ENCODE measurements at places on chromosomes 3 and 15.

DNA sequence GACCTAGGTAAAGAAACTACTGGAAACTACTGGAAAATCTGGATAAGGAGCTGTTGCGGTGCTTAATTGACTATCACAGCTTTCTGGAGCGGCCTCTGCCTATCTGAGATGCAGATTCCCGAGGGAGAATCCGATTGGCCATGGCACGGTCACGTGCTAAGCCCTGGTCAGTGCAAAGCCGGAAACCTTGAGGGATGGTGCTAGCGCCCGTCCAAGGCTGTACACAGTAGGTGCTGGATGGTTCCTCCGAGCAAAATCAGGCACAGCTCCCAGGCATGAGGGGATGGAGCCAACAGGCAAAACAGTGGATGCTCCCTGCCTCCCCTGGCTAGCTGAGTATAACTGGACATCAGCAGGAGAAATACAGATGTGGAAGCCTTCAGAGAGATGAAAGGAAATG, 238.7 kb upstream of the HES1 start:
- no peak for DNase-seq

GRCh38 chr3:98004721-98005120, 30.4 kb downstream of the GABRR3 start:
- no peak for DNase-seq

GRCh38 chr15:59138243-59138642, 33.3 kb downstream of the CCNB2 start:
- DNase-seq = no peak

- no peak for DNase-seq
Measured at GRCh38 chr3:49793486-49794085, 6.1 kb downstream of the CDHR4 start.

GRCh38 chr15:95884276-95884675, 446.2 kb upstream of the NR2F2 start:
- DNase-seq = no peak

GRCh38 chr3:152556731-152557254, 278.1 kb upstream of the P2RY1 start:
- no peak for DNase-seq

DNA sequence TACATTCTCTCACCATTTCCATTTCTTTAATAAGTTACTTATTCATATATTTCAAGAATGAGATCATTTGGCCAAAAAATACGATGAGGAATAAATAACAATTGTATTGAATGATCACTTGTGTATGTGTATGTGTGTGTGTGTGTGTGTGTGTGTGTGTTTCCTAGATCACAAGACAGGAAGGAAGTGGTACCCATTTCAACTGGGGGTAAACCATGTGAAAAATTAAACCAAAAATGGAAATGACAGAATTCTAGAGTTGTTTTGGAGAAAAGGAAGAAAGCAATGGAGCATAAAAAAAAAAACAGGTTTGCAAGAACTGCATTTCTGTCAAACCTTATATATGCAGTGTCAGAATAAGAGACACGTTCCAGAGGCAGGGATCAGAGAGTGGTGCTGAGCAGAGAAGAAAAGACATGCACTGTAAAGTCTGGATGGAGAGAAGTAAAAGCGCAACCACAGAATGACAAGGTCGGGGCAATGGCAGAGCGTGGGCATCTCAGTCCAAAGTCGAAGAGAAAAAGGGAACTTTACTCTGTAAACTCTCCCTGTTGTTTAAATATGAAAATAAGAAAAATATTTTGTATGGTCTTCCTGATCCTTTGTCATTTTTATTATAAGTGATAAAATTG, 75.5 kb downstream of the PEX5L start:
- no peak for DNase-seq

GRCh38 chr15:81595752-81596151, 221.7 kb upstream of the TMC3 start:
- no peak for DNase-seq

DNA sequence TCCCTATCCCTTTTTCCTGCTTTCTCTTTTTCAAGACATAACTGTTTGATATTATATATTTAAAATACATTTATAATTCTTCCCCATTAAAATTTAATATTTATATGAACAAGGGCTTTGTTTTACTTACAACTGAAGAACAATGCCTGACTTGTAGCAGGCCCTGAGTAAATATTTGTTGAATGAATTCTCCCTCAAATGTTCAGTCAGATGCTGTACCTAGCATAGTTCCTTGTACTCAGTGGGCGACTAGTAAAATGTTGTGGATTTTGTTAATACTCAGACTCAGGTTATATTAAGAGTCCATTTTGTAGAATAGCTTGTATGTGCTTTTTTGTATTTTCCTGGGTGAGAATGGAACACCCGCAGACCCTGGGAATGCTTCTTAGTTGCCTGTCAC, 69.1 kb downstream of the SEC22A start:
- no peak for DNase-seq

DNA sequence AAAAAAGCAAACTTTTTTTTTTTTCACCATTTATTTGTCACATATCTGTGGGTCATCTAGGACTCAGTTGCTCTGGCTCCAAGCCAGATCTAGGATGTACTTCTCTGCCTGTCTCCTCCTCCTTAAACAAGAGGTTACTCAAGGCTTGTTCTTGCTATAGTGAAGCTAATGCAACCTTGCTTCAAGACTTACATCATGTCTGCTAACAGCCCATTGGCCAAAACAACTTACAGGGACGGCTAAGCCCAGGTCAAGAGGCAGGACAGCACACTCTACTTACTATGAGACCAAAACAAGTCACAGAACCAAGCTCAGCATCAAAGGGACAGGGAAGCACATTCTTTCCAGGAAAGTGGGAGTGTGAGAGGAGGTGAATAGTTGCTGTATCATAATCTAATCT, 123.8 kb upstream of the BNIP2 start:
- no peak for DNase-seq

- DNase-seq = peak; percentile 75
Measured at GRCh38 chr3:150319900-150320299, 88.2 kb upstream of the TSC22D2 start.

GRCh38 chr15:77836121-77836692, 203.5 kb upstream of the LINGO1 start:
- DNase-seq = no peak

DNA sequence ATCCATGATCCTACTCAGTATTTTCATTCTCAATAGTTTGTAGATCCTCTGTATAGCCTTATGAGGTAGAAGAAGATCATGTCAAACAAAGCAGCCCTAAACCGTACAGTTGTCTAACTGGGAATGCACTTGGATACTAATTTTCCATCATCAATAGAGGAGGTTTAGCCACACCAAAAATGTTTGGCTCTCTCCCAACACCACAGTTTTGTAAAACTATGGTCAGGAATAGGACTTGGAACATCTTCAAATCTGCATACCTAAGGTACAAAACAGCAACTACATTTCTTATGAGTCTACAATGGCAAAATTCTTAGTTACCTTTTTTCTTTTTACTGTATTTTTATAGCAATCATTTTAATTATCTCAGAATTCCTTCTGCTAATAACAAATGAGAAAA, 1001.6 kb downstream of the ROBO2 start:
- no peak for DNase-seq

GRCh38 chr3:108491456-108491855, 18.9 kb downstream of the MYH15 start:
- DNase-seq = no peak

- DNase-seq = no peak
Measured at GRCh38 chr15:96321639-96322535, 8.6 kb upstream of the NR2F2 start.

- DNase-seq = no peak
Measured at GRCh38 chr3:18445401-18446148, 20.4 kb upstream of the SATB1 start.

DNA sequence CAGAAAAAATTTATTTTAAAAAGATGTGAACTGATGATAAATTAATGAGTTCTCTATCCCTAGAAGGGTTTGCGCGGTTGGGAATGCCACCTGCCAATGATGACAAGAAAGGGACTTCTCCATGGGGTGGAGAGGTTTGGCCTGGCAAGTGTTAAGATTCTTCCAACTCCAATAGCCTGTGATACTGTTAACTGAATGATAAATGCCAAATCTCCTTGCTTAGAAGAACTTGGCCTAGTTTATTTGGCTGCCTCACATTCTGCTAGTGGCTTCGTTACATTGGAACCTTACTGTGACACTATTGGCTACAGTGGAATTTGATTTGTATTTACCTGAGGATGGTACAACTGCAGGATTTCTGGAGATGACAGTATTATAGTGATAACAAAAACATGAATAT, 91.7 kb upstream of the CCNL1 start:
- no peak for DNase-seq

DNA sequence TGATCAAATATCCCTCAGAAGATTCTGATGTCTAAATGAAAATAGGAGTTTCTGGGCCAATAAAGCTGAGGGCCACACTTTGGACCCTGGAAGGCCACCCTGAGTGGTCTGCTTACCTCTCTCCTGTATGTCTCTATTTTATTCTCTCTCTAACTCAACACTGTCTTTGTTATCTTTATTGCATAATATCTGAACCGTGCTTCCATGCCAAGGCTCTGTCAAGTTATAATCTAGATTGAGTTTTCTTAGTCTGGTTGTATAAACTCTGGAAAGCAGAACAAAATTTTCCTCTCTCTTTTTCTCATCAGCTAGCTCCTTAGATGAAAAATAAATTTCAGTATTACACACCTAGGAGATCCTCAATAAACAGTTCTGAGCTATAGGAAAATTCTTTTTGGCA, 36.2 kb upstream of the ACTL6A start:
- no peak for DNase-seq

GRCh38 chr3:46208167-46208704, at the start of gene CCR1:
CCR1 (minus strand) TSS chr3:46208313; CDS start chr3:46204313, 4,000 bp downstream.
- DNase-seq = no peak

DNA sequence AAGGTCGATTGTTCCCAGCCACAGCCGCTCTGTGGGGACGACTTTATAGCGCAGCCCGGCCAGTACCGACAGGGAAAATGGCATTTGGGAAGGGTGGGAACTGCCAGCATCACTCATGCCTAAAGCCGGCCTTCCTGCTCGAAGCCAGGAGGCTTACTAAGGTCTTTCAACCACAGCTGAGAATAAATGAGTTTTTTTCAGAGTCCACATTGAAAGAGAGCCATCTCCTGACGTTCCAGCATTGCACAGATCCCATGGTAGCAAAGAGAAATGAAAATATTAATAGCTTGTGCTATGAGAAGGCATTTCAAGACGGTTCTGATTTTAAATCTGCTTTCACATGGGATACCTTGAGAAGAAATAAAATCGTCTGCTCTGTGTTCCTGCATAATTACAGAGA, 230.2 kb upstream of the IGF1R start:
- no peak for DNase-seq

GRCh38 chr3:42014458-42014920, 52.6 kb upstream of the ULK4 start:
- no peak for DNase-seq

GRCh38 chr3:62238431-62238830, 134.9 kb downstream of the FEZF2 start:
- no peak for DNase-seq

GRCh38 chr3:175558261-175558660, 699.1 kb downstream of the NAALADL2 start:
- DNase-seq = no peak

GRCh38 chr3:114499976-114500375, 206.1 kb downstream of the TIGIT start:
- DNase-seq = no peak

GRCh38 chr3:21229426-21230135, 521.4 kb downstream of the ZNF385D start:
- no peak for DNase-seq

- no peak for DNase-seq
Measured at GRCh38 chr15:40459391-40460015, 11.3 kb upstream of the CHST14 start.

- no peak for DNase-seq
Measured at GRCh38 chr3:125179143-125179883, 33.2 kb downstream of the SLC12A8 start.

DNA sequence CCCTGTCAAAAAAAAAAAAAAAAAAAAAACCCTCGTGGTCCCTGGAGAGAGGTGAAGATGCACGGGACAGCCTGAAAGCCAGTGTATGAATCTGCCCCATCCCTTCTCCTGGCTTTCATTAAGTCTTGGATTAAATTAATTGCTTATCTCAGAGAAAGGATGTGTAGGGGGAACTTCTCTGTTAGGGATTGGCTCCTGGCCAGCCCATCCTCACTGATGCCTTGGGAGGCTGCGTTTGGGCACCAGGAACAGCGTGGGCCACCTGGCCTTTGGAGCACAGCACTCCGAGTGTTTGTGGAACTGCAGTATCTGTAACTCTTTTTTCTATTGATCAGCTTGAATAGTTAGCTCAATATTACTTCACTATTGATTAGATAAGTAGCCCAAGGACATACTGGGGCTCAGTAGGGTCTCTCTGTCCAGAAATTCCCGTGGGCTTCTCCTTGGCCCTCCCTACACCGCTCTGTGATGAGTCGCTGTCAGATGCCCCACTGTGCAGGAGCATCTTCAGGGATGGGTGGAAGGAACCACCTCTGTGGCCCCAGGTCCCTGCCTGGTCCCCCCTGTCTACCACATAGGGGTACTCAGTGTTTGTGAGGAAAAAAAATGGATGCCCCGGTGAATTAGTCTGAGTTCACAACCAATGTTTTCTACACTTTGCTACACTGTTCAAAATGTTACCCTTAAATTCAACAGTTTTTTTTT, 2.0 kb downstream of the PXYLP1 start:
- DNase-seq = no peak

GRCh38 chr3:18195836-18196235, 229.3 kb downstream of the SATB1 start:
- no peak for DNase-seq
